ENCODE measurements at places on chromosomes 12 and 14.

DNA sequence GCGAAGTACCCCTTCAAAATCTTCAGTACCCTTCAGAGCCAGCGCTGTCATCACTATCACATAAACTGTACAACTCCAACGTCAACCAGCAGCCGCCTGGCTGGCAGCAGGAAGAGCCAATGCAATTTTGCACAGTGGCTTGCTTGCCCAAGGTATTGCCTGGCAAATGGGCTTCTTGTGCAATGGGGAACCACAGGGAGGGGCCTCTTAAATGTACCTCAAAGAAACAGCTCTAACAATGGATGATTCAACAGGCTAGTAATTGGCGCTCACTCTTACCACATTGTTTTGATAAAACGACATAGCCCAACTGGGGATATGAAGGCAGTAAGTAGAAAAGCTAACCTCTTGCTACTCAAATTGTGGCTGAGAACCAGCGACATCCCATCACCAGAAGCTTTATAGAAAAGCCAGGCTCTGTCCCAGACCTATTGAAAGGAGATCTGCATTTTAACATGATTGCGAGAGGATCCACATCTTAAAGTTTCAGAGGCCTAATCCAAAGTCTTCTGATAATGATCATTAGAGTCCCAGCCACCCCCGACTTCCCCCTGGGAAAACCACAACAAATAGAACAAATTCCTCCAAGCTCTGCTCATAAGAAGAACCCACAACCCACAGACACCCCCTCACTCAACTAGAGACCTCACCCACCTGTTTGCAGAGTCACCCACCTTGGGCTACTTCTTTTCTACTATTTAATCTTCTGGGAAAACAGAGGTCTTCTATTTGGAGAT lies 125.3 kb upstream of the HIF1A start:
- no peak for DNase-seq

DNA sequence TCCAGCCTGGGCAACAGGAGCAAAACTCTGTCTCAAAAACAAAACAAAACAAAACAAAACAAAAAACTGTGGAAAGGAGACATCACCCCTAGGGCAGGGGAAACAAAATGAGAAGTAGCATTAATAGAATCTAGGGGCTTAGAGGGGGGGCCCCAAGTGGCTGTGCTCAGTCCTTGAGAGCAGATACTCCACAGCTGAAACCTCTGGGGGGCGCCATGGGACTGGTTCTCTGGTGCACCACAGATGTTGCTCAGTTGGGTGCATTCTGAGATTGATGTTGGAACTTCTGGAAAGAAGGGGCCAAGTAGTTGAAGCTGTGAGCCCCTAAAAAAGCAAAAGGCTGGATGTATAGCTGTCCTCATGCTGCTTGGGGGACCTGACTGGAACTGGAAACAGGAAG lies 11.8 kb upstream of the SYNE2 start:
- DNase-seq, result no peak

DNA sequence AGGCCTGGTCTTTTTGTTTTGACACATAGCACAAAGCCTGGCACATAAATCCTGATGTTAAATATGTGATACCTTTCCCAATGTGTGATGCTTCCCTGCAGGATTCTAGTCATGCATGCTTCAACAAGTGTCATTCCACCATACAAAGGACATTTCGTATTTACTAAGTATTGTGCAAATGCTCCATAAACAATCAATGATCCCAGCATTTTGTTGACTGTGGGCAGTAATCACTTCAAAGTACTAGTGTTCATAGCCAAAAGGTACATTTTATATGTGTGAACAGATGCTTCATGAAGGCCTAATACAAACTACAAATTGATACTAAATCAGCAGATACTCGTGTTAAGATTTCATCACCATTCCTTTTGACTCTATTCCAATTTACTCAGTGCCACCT lies 4.4 kb downstream of the CCNB1IP1 start:
- DNase-seq, result no peak

DNA sequence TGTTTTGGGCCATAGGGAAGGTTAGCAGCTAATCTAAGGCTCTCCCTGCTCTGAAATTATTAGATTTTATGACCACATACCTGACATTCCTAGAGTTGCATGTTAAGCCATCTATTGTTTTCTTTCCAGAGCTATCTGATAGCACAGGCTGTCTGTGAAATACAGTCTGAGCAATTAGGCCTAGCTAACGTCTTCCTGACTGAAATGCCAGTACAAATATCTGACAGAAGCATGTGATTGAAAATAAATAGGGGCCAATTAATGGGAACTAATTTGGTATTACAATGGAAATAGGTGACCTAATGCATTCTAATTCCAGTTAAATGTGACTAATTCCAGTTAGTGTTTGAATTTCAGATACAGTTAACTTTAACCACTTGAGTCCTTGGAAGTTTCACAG lies 115.2 kb downstream of the C12orf75 start:
- DNase-seq, result no peak

DNA sequence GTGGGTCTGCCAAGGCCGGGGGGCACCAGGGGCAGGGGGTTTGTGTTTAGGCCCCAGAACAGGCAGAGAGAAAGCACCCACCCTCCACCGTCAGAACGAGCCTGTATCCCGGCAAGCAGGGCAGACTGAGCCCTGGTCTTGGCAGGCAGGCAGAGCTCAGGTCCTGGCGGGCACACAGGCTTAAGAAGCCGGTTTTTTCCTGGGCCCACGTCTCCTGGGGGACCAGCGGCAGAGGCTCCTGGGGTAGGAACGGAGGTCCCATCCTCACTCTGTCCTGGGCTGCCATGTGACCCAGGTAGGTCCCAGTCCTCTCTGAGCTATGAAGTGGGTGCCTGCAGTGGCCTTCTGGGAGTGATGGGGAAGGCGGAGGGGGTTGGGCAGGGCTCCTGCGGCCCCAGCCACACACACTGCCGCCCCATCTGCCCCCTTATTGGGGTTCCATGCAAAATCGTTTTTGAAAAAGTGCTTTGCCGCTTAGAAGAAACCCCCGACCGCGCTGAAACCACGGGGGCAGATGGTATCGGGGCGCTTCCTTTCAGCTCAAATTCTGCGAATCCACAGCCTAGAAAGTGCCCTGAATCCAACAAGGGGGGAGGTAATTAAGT lies 24.2 kb downstream of the SH2B3 start:
- no peak for DNase-seq

GRCh38 chr14:67971627-67972625 lies 152.3 kb downstream of the RAD51B start:
- no peak for DNase-seq

GRCh38 chr12:18551106-18551505 lies 186.7 kb downstream of the PLCZ1 start:
- no peak for DNase-seq

DNA sequence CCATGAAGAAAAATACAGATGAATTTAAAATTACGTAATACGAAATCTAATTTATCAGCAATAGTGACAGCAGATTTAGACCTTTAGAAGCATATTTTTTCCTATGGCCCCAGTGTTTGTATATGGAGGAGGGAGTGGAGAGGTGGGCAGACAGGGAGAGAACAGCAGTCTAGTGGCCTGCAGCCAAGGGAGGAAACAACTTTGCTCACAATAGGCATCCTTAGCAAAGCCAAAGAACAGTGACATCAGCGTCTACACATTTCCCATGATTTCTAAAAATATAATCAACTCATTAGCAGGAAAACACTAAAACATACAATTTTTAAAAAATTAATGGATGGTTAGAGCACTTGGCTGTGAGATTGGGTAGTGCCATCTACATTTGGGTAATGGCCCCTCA lies 622.6 kb upstream of the ATP2B1 start:
- DNase-seq, result no peak

- DNase-seq, result no peak
Observed at GRCh38 chr12:48220701-48221100, 17.6 kb upstream of the OR10AD1 start.

GRCh38 chr12:1108276-1108675 lies 117.3 kb downstream of the ERC1 start:
- DNase-seq, result no peak

GRCh38 chr14:21525571-21525961 lies 580 bp downstream of the SALL2 start:
- no peak for DNase-seq

- no peak for DNase-seq
Observed at GRCh38 chr14:102544747-102545460, 35.3 kb upstream of the ANKRD9 start.

DNA sequence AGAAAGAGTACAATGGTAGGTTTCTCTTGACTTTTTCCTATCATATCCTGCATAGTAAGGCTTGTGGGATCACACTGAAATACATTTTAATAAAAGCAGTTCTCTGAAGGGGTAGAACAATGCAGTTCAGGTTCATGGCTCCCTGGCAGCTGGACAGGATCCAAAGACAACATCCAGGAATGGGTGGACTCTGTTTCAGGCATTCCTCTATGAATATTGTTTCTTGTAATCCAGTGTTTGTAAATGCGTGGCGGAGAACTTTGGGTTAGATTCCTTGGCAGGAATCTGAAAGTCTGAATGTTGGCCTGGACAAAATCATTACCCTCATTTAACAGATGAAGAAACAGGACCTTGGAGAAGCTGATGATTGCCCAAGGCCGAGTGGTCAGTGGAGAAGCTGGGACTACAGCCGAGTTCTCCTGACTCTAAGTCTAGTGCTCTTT lies 43.5 kb downstream of the SYNE2 start:
- DNase-seq, result peak; percentile 49

GRCh38 chr12:18827913-18828312 lies 90.0 kb downstream of the CAPZA3 start:
- DNase-seq, result no peak

DNA sequence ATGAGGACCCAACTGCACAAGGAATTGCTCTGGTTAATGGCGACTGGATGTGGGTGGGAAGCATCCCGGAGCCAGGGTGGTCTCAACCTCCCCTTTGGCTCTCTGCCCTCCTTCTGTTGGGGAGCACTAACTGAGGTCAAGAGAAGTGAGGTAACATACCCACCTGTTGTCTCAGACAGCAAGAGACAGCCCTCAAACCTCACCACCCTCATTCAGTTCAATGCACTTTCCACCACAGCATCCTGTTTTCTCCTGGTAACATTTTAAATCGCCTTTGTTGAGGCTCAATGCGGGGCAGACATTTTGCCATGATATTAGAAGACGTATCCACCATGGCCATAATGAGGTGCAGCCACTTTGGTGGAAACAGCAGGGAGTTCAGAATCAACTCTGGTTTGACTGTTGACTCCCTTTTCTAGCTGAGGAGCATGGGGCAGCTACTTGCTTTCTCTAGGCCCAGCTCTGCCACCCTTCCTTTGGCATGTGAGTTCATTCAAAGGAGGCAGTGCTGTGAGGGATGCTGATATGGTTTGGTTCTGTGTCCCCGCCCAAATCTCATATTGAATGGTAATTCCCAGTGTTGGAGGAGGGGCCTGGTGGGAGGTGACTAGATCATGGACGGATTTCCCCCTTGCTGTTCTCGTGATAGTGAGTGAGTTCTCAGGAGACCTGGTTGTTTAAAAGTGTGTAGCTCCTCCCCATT lies 338.6 kb downstream of the PCNX1 start:
- no peak for DNase-seq

- DNase-seq, result peak; percentile 32
Observed at GRCh38 chr14:71103662-71104484, 196.6 kb downstream of the PCNX1 start.

DNA sequence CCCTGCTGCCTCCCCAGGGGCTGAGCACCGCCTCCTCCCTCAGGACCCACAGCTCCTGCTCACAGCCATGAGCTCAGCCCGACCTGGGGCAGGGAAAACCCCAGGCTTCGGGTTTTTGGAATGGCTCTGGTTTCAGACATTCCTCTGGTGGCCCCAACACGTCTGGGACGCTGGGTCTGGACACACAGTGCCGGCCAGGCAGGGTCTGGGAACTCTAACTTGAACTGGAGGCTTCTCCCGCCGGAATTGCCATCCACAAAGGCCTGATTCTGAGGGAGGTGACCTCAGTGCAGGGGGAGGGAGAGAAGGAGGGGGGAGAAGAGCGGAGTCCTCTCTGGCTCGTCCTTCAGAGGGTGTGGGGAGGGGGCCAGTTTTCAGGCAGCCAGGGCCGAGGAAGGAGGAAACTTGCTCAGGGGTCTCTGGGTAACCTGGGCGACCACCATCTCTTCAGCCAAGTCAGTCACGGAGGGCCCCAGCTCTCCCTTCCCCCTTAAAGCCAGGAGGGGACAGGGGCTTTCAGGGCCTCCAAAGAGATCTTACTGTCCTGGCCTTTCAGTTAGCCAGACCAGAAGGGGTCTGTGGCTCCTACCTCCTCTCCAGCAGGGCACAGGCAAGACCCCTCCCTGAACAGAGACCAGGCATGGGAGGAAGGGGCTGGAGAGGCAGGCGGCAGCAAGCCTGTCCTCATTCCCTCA lies 19.4 kb downstream of the NCKAP5L start:
- DNase-seq, result no peak

- no peak for DNase-seq
Observed at GRCh38 chr12:32486158-32486557, 86.8 kb downstream of the FGD4 start.

GRCh38 chr12:89791286-89791685 lies 82.6 kb upstream of the ATP2B1 start:
- no peak for DNase-seq

DNA sequence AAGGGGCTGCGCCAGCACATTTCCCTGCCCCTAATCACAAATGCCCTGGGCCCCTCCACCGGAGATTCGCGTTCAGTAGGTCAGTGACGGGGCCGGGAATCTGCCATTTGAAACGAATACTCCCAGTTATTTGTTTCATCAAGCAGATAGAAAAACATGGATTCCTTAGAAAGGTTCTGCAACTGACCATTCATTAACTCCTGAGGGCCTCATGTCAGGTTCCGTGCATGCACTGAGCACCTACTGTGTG lies 25.6 kb upstream of the UBC start:
- DNase-seq, result no peak

DNA sequence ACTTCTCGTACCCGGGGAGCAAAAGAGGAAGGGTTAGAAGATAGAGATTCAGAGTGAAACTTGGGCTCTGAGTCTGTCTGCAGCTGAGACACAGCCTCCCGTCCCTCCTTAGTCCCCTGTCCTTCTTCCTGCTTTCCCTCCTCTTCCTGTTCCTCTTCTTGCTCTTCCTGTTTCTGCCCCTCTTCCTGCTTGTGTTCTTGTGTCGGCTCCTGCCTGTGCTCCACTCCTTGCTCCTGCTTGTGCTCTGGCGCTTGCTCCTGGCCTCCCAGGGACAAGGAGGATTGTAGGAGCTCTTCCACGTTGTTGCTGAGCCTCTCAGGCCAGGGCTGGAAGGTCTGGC lies 3.0 kb downstream of the ACRBP start:
- no peak for DNase-seq

DNA sequence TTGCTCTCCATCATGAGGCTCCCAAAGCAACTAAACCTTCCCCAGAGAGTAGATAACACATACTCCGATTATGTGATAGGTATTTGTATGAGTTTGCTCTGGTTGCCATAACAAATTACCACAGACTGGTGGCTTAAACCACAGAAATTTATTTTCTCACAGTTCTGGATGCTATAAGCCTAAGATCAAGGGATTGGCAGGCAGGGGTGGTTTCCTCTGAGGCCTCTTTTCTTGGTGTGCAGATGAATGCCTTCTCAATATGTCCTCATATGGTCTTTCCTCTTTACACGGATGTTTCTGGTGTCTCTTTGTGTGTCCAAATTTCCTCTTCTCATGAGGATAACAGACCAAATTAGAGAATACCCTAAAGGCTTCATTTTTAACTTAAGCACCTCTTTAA lies 285.8 kb upstream of the GRIP1 start:
- DNase-seq, result peak; percentile 10
